ENCODE measurements at places on chromosomes 12 and 14.

- DNase-seq = peak; percentile 4
These were observed 34.8 kb downstream of the DIO3 start for GRCh38 chr14:101595887-101596721.

- DNase-seq = no peak
These were observed 96.2 kb upstream of the FKBP4 start for GRCh38 chr12:2698566-2698965.

- DNase-seq = no peak
These were observed 301.5 kb downstream of the NELL2 start for GRCh38 chr12:44574586-44574985.

- no peak for DNase-seq
These were observed 45.9 kb downstream of the SLC25A47 start for GRCh38 chr14:100369019-100369418.

DNA sequence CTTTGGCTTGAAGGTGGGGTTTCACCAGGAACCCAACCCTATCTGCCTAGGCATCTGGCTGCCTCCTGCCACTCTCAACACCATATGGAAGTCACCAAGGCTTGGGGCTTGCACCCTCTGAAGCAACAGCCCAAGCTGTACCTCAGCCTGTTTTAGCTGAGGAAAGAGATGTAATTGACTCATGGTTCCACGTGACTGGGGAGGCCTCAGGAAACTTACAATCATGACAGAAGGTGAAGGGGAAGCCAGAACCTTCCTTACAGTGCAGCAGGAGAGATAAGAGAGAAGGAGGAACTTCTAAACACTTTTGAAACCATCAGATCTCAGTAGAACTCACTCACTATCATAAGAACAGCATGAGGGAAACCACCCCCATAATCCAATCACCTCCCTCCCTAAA is 26.9 kb downstream of the GLIPR1L1 start:
- no peak for DNase-seq

DNA sequence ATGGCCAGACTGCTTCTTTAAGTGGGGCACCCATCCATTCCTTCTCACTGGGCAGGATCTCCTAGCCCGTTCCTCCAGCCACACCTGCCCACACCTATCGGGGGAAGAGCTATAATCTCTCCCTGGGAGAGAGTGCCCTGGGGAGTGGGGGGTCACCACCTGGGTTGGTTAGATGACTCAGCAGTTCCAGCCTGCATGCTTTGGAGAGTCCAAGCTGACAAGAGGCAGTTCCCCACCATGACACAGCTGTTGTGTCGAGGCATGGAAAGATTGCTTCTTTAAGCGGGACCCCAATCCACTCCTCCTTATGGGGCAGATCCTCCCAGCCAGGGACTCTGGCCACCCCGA is 52.6 kb upstream of the PPFIA2 start:
- no peak for DNase-seq

DNA sequence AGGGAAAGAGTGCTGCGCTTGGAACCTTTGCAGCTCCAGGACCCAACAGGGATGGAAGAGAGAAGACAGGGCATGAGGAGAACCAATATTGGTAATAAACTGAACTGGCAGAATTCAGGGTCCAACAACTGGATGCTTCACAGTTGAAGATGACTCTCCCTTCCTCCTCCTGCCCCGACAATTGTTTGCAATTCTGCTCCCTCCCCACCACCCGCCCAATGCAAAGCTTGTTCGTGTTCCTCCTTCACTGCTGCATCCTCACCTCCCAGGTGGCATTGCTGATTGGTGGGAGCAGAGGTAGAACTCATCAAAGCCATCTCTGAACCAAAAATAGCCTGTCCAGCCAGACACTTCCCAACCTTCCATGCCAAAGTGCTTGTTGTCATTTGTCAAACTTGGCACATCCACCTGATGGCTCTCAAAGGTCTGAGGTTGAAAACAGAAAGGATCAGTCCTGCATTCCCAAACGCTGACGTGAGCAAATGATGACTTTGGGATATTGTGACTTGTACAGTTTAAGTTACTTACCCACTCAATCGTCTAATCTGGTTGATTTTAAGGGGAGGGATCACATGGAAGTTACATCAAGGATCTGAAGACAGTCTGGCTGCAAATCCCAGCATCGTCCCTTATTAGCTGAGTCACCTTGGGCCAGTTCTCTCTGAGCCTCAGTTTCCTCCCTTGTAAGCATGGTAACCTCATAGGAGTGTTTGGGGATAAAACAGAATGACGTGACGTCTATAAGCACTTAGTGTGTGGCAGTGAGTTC is 242.6 kb upstream of the CRY1 start:
- no peak for DNase-seq

- DNase-seq = no peak
These were observed 27.2 kb upstream of the PTPRB start for GRCh38 chr12:70664465-70664881.

DNA sequence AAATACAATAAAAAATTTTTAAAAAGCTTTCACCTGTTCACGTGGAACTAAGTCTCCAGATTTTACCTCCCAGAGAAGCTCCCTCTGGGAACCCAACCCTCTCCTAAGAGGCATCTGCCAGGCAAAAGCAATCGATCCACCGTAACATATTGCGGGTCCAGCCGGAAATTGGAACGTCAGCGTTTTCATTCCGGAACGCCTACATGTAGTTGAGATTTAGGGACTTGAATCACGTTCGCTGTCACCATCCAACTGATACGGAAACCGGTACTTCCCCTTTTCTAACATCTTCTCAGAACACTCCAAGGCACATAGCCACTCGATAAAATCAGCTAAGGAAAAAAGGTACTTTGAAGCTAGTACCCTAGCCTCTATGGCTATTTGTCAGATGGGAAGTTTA is 70.3 kb downstream of the COX16 start:
- DNase-seq = no peak

GRCh38 chr14:104345621-104346462 is 207.5 kb downstream of the KIF26A start:
- no peak for DNase-seq

DNA sequence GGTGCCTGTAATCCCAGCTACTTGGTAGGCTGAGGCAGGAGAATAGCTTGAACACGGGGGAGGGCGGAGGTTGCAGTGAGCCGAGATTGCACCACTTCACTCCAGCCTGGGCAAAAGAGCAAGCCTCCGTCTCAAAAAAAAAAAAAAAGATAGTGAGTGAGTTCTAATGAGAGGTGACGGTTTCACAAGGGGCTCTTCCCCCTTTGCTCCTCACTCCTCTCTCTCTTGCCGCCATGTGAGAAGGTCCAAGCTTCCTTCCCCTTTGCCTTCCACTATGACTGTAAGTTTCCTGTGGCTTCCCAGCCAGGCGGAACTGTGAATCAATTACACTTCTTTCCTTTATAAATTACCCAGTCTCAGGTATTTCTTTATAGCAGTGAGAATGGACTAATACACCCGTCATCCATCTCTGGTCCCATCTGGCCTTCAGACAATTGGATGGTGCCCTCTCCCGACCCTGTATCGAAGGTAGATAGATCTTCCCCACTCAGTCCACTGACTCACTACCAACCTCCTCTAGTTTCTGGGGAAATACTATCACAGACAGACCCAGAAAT is 27.0 kb upstream of the RCOR1 start:
- no peak for DNase-seq

DNA sequence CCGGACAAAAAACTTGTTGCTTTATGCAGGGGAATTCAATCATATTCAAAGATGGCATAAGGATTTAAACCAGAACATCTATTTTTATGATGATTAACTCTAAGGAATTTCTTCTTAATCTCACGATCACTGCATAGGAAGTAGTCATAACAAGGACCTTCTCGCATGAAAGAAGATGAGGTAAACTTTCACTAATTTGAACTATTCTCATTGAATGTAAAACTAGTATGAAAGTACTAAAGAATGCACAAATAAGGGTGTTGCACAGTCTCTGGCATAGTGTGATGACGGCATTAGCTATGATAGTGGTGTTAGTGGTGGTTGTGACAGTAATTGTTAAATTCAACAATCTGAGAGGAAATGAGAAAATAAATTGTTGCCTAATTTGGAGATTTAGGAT is 280.0 kb downstream of the SLC6A15 start:
- DNase-seq = no peak

DNA sequence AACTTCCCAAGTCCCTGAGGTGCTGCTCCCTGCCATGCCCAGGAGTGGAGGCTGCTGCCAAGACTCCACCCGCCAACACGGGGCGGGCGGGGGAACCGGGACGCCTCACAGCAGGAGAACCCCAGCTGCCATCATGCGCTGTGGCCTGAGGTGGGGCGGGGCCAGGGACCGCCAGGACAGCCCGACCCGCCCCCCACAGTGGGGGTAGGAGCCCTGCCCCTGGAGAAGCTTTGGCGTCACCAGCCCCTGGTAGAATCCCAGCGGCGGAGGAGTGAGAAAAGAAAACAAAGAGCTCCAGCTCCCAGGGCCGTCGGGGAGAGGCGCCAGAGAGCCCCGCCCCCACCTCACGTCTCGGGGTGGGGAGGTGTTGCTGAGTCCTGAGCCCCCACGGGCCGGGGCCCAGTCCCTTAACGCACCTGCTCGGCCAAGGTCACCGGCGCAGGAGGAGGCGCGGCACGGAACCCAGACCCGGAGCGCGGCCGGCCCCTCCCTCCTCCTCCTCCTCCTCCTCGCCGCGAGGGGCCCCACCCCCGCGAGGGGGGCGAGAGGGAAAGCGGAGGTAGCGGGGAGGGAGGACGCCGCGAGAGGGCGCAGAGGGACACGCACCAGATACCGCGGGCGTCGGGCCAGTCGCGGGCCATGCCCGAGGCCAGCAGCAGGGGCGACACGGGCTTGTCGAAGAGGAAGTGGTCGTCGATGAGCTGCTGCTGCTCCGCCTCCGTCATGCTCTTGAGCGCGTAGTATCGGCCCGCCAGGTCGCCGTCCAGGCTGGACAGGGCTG is 1.8 kb downstream of the CKB start:
- no peak for DNase-seq

GRCh38 chr12:45232146-45232755 is 16.4 kb downstream of the ANO6 start:
- no peak for DNase-seq

DNA sequence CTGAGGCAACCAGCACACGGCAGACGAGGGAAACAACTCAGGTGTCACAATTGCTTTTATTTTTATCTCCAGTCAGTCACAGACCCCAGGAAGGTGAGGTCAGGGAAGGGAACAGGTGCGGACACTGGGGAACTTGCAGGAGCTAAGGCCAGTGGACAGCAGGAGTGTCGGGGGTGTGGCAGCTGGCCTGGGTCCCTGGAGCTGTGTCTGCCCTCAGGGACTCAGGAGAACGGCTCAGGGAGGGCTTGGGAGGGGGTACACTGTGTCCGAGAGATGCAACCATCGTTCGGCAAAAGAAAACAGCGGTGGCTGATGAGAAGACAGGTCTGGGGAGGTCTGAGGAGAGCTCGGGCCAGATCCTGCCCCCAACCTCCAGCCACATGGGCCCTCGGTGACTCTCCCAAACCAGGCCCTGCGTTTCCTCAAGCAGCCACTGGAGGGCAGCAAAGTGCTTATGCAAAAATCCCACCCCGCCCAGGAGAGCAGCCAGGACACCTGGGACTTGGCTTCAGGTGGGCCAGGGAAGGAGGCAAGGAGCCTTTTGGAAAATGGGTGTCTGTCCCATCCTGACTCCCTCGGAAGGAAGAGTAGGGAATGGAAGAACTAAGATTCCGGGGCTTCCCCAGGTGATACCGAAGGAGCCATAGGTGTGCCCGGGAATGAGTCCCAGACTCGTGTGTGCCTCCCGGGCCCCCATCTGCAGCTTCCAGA is 24.1 kb upstream of the BCDIN3D start:
- no peak for DNase-seq

- no peak for DNase-seq
These were observed 76.3 kb downstream of the PHLDA1 start for GRCh38 chr12:75955251-75955650.

- DNase-seq = no peak
These were observed 27.3 kb upstream of the ZFP36L1 start for GRCh38 chr14:68820119-68820518.

DNA sequence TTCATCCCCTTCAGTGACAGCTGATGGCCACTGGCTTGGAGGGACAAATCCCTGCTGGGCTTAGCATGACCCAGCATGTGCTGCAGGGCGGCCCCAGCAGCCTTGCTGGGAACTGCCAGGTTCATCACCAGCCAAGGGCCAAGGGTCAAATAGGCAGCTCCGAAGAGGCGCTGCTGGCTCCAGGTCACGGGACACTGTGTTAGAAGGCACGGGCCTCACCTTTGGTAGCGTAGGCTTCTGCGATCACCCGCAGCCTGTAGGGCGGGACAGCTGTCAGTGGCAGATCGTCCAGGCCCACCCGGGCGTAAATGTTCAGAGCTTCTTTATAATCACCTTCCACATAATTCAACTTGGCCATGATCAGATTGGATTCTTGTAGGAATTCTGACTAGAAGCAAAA is 35.7 kb downstream of the TTC7B start:
- DNase-seq = no peak

DNA sequence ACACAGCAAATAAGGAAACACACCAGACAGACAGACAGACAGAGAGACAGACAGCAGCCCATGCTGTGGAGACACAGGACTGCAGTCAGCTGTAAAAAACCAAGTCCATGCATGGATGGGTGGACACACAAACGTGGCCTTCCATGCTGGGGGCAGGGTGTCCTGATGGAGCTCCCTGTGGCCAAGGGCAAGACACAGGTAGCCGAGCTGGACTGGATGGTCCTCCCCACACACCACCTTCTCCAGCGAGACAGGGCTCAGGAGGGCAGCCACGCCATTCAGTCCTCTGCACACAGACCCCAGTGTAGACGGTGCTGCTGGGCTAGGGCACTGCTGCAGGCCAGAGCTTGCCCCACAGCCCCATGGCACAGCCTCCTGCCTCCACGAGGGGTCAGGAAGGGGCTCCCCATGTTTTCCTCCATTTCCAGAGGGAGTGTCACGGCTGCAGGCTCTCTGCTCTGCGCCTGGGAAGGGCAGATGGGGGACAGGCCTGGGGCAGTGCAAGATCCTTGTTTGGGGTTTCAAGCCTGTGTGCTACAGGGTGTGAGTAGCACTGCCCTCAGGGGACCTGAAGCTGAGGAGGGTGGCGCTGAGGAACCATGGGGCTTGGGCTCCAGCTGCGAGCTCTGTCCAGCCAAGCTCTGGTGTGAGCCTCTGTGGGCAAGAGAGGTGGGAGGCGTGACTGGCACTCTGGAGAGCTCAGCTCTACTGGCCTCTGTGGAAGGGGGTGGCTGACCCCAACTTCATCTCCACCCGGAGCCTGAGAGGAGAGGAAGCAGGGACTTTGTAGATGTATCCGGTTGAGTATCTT is 67.9 kb downstream of the GALNT9 start:
- no peak for DNase-seq

- DNase-seq = no peak
These were observed 624 bp downstream of the M6PR start for GRCh38 chr12:8948701-8949341.

Measured in HFF-Myc (cell line).